ENCODE measurements at places on chromosomes 7 and 10.

DNA sequence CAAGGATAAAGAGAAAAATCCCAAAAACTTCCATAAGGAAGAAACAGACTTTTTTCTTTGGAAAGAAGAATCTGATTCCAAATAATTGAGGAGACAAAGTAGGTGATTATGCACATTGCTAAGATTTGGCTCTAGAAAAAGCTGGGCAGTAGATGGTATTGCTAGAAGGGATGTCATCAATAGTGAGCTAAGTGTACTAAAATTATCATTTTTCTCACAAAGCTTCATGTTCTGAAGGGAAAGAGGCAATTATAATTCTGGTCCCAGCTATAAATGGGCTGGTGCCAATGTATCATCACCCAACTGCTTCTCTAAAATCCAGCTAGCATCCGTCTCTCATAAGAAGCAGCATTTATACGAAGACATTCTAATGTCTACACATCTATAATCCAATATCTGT is 23.9 kb downstream of the STEAP1 start:
- DNase-seq = no peak

GRCh38 chr10:124683814-124684213 is 60.4 kb downstream of the FAM53B start:
- no peak for DNase-seq

- DNase-seq = no peak
Measured at GRCh38 chr7:6387734-6388294, 59.9 kb downstream of the DAGLB start.

- DNase-seq = no peak
Measured at GRCh38 chr7:50565977-50566376, 772 bp upstream of the DDC start.

GRCh38 chr10:113177936-113178335 is 227.9 kb downstream of the TCF7L2 start:
- DNase-seq = no peak

DNA sequence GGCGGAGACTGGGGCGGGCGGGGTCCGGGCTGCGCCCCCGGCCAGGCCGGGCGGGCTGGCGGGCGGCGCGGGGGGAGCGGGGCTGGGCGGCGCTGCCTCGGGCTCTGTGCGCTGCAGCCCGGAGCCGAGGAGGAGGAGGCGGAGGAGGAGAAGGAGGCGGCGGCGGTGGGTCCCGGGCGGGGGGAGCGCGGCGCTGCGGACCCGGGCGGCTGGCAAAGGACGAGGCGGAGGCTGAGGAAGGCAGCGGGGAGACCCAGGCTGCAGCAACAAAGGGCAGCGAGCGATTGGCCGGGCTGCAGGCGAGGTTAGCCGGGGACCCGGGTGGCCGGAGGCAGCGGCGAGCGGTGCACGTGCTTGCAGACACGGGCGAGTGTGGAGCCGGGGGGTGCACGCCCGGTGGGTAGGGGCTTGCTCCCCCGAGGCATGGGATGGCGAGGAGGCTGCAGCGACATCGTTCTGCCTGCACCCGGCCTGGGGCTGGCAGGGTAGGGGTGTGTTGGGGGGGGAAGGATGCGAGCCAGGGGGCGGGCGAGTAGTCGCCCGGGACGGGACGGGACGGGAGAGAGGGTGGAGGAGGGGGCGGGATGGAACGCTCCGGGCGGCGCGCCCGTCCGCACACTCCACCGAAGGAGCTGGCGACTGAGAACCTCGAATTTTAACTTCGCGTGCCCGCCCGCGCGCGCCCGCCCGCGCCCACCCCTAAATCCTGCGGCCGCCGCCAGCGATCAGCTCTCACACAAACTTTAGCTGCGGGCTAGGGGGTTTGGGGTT is 844 bp upstream of the KAT6B start:
- DNase-seq = no peak
